Mesenteric fat pad (tissue), 1 donor: ENCODE measurements at places on chromosomes 5 and 9. TPM values are rescaled to one million over a fixed set of nuclear protein-coding genes. Genes with fewer than 3 reads are reported as not detected.
A peak's percentile ranks its signal among the peaks of the same experiment; 100 is the strongest.

The SLC45A2 gene
- not detected for total RNA-seq

The GDA gene
- total RNA-seq: 0.32 TPM

The GBA2 gene
- 54.5 TPM for total RNA-seq

The CAMK4 gene
- 0.42 TPM for total RNA-seq

The RPS14 gene
- total RNA-seq: 1,447 TPM

The IL4 gene
- total RNA-seq: not detected

The PFN3 gene
- not detected for total RNA-seq

The WDR38 gene
- not detected for total RNA-seq

The IFNB1 gene
- not detected for total RNA-seq

The KCNN2 gene
- not detected for total RNA-seq

The ESM1 gene
- total RNA-seq: not detected

The PPP3R2 gene
- not detected for total RNA-seq

GRCh38 chr5:8471581-8471980 is 602.6 kb downstream of the MTRR start:
- no peak for DNase-seq

DNA sequence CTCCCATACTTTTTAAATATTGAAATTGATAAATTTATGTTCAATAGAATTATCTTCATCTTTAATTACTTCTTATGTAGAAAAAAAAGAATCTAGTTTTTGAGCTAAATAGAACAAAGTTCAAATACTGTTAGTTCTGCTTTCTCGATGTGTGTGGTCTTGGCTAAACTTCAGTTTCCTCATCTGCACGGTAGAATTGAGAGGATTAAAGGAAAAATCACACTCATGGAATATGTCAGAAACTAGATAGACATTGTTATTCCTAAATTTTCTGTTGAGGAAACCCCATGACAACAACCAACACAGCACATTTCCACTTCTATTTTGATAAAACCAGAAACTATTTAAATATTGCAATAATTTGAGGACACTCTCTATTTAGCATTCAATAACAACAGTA is 100.3 kb downstream of the MUSK start:
- no peak for DNase-seq

DNA sequence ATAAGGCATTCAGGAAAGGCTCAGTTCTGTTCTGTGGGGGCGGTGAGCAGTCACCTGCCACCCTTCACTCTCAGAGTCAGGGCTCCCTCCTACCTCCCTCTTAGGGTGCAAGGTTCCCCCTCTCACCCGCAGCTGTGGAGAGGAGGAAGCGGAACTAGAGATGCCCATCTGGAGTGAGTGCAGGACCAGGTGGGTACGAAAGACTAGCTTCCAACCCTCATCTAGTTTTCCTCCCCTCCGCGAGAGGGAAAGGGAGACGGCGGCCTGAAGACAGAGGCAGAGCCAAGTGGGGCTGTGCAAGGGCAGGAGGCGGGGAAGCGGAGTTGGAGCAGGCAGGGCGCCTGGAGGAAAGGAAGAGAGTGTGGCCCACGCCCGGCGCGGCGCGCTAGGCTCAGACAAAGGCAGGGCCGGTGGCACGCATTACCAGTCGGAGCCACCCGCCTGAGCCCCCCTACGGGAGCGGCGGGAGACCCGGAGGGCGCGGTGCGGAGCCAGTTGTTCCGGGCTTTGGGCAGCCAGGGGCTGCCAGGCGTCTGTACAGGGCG is 7.3 kb downstream of the PRR7 start:
- DNase-seq: no peak

GRCh38 chr9:114432323-114433067 is 44.7 kb upstream of the AKNA start:
- no peak for DNase-seq

DNA sequence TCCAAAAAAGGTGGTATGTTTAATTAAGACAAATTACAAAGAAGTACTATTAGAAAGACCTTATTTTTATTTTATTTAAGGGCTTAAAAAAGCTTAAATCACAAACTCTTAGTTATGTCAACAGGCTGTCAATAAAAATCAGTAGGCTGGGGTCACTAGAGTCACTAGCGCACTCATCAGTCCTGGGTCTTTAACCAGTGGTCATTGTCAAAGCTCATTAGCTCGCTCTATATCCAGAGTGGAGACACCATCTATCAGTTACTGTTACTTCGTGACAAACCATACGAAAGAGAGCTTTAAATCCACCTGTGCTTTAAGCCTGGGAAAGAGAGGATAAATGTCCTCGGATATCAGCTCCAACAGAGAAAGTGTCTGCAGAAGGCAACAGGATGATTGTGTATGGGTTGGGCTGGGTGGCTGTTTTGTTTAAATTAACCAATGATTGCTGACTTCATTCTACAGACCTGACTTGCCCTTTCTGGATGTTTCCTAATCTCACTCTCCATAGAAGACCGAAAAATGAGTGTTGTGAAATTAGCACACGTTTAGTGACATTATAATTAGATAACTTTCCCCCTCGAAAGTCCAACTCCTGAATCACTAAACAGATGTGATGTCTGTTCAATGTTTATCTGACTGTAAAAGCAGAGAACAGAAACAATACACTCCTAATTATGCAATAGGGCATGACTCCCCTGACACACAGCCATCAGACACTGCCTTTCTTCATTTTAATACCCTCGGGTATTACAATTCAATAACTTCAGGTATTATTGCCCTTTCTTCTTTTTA is 123.6 kb upstream of the TNPO1 start:
- no peak for DNase-seq

GRCh38 chr9:108860354-108860753 is 1.7 kb upstream of the ACTL7A start:
- DNase-seq: no peak

DNA sequence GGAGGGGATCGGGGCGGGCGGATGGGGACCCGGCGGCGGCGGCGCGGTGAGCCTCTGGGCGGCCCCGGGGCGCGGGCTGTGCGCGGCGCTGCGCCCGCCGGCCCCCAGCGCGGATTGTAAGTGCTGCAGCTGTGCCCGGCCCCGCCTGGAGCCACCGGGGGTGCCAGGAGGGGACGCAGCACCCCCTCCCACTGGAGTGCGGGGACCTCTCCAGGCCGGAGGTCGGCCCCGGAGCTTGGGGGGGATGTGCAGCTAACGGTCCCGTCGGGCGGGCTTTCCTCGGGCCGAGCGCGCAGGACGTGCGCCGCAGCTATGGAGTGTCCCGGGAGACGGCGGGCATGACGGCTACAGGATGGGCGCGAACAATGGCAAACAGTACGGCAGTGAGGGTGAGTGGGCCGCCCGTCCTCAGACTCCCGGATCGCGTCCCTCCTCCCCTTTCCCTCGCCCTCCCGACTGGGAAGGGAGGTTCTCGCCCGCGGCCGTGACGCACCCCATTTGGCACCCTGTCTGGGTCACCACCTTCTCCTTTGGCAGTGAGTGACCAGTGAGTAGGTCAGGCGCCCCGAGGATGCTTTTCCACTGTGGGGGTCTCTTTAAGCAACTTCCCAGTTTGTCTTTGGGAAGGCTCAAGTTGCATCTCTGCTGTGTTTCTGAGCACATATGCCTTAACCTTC is 483 bp downstream of the FBXL7 start:
- DNase-seq: peak; percentile 91

GRCh38 chr5:100889165-100889743 is 13.8 kb downstream of the ST8SIA4 start:
- no peak for DNase-seq

DNA sequence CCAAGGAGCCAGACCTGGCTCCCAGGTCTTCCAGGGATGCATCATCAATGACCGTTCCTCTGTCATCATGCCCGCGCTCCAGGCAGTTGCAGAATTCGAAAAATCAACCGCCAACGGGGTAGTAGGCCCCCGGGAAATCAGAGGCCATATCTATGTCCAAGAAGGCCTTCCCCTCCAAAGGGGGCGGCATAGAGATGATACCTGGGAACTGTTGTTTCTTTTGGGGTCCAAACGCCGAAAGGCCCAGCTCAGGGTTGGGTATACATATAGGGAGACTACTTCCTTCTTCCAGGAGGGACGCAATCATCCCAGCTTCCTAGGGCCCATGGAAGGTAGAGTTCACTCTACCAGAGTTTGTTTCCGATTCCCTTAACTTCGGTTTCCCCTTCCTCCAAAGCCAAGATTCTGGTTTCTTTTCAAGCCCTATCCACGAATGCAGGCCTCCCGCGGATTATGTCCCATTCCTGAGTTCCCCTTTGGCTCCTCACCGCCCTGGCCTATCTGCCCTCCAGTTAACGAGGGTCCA is 754 bp downstream of the DCAF12 start:
- DNase-seq: no peak

DNA sequence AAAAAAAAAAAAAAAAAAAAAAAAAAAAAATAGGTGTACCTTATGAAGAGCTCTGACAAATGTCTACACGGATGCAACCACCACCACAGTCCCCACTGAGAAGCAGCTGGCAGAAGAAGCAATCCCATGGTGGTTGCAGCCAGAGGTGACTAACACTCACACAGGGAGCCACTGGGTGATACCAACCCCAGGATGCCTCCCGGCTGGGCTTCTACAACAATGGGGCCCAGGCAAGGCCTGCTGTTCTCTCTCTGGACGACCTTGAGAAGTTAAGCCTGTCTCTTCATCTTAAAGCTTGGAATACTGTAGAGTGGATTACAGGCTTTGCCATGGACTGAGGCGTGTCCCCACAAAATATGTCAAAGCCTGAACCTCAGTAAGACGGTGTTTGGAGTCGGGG is 104.1 kb downstream of the ROR2 start:
- DNase-seq: no peak

- no peak for DNase-seq
These were observed 49.1 kb upstream of the TEK start for GRCh38 chr9:27059907-27060306.

GRCh38 chr5:176941951-176942350 is 42.8 kb upstream of the HK3 start:
- no peak for DNase-seq

- no peak for DNase-seq
These were observed 22.0 kb upstream of the AK3 start for GRCh38 chr9:4762886-4763541.

DNA sequence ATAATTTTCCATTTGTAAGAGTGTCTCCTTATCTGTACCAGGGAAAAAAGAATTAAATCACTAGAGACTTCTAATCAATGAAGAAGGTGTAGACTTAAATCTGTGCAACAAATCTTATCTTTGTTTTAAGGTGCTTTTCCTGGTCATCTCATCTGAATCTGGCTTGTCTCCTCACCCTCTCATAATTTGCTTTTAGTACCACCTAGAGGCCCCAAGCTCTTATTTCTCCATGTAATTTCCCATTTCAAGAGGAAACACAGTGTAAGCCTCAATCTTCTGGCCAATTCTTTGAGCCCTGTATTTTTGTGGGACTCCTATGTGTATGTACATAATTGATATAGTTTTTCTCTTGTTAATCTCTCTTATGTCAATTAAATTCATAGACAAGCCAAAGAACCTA is 1975.3 kb upstream of the CDH6 start:
- no peak for DNase-seq

DNA sequence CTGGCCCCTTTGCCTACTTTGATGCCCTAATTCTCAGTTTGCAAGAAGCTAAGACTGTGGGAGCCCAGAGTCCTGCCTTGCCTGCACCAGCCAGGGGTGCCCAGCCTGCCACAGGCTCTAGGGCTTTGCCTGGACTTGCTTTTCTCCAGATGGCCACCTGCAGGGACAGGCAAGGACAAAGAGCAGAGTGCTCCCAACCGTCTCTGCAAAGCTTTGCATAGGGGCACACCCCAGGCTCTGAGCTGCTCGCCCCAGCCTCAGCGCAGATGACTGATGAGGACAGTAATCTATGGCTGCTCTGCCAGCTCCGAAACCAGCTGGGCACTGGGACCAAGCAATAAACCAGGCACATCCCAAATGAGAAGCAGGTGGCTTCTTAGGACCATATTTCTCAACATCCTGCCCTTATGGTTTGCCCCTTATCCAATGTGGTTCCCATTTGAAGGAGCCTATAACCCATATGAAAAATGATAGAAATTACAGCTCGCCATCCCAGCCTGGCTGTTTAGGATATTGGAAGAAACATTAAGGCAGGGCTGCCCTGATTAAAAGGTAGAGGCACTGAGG is 25.4 kb upstream of the TCF7 start:
- DNase-seq: no peak

DNA sequence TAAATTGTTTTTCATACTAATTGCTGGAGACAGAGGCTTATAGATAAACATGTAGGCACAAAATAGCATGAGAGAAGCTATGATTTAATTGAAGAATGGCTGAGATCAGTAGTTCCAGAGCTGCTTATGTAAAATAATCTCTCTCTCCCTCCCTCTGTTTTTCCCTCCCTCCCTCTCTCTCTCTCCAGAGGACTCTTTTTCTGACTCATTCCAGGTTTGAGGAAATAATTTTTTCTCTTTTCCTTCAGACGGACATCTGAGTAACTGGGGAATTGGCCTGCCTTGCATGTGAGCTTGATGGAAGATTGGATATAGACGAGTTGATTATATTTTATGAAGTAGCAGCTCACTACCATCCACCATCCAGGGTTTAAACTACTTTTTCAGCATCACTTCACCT is 35.5 kb downstream of the KCTD16 start:
- no peak for DNase-seq

DNA sequence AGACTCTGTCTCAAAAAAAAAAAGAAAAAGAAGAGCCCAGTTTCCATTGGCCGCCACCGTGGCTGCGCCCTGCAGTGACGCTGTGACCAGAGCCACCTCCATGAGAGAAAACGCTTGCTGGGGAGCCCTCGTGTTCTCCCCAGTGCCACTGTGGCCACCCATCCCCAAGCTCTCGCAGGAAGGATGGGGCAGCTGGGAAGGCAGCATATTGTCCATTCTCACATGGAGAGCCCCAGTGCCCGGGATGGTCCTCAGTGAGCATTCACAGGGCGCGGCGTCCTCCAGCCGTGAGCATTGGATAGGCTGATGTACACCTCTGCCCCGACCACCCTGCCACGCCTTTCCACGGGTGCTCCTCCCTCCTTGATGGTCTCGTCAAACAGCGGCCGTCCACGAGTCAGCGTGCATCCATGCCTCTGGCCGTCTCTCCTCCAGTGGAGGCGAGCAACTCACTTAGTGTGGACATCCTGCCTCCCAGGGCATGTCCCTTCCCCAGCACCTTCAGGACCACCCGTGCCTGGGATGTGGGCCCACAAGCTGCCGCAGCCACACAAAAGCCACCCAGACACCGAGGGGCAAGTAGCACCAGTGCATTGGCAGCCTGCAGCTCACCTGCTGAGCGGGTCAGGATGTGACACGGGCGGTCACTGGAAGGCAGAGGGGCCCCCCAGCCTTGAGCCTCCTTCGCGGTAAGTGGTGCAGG is 23.4 kb upstream of the SLC6A19 start:
- peak; percentile 77 for DNase-seq

DNA sequence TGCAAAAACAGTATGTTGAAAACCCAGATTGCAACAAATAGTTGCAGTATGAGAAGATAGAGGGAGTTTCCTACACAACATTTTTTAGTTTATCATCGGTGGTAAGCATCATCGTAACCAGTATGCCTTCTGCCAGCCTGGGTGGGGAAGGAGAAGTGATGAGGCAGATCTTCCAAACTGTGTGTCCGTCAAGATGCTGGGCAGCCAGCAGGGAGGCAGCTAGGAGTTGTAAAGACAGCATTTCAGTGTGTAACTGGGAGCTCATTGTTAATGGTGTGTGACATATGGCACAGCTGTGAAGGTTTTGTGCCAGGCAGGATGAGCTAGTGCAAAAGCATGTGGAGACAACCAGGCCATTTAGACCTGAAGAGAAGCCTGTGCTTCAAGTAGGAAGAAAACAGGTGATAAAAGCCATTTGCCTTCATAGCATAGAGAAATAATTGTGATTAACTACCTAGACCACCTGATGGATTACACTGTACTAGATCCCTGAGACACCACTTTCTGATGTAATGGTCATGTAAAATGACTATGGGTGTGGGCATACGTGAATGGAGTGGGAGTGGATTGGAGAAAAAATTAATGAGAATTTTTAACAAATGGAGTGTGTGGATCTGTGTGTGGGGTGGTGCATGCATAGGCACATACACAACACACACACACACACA is 347.0 kb upstream of the ADAMTSL1 start:
- no peak for DNase-seq

GRCh38 chr9:35714579-35715252 is 17.3 kb downstream of the TLN1 start:
- peak; percentile 81 for DNase-seq
